HFF-Myc (cell line): ENCODE measurements at places on chromosomes 16 and 17.

DNA sequence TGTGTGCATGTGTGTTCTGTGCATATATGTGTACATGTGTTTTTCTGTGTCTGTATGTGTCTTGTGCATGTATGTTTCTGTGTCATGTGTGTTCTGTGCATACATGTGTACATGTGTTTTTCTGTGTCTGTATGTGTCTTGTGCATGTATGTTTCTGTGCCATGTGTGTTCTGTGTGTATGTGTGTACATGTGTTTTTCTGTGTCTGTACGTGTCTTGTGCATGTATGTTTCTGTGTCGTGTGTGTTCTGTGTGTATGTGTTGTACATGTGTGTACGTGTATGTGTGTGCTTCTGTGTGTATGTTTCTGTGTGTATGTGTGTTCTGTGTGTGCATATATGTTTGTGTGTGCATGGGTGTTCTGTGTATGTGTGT is 8.4 kb upstream of the RAB37 start:
- DNase-seq, result no peak

DNA sequence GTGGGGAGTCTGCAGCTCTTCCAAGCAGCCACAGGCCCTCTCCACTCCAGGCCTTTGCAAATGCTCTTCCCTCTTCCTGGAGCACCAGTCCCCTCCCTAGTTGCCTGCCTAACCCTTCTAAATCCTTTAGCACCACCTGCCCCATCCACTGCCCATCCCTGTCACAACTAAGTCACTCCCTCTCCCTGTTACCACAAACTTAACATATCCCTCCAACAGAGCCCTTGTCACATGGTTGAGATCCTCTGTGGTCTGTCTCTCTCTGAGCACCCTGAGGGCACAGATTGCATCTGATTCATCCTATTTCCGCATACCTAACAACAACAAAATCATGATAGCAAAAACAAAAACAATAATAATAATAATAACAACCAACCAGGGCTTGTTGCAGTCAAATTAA is 11.0 kb upstream of the BEAN1 start:
- DNase-seq, result no peak

DNA sequence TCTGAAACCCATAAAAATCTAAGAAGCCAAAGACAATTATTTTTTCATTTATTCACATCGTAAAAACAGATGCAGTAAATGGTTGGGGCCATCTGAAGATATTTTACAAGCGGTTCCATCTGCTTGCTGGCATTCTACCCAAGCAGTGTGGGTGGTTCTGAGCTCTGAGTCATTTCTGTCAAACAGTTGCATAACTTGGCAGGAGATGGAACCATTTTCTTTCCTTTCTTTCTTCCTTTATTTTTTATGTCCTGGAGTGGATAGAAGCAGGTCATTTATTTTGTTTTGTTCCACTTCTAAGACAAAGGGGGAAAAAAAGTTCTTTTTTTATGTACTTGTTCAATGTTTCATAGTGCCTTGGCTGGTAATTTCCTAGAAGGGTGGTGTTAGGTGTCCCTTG is 1151.9 kb upstream of the GOT2 start:
- peak; percentile 90 for DNase-seq

GRCh38 chr17:18250259-18250658 is 8.3 kb downstream of the FLII start:
- no peak for DNase-seq

DNA sequence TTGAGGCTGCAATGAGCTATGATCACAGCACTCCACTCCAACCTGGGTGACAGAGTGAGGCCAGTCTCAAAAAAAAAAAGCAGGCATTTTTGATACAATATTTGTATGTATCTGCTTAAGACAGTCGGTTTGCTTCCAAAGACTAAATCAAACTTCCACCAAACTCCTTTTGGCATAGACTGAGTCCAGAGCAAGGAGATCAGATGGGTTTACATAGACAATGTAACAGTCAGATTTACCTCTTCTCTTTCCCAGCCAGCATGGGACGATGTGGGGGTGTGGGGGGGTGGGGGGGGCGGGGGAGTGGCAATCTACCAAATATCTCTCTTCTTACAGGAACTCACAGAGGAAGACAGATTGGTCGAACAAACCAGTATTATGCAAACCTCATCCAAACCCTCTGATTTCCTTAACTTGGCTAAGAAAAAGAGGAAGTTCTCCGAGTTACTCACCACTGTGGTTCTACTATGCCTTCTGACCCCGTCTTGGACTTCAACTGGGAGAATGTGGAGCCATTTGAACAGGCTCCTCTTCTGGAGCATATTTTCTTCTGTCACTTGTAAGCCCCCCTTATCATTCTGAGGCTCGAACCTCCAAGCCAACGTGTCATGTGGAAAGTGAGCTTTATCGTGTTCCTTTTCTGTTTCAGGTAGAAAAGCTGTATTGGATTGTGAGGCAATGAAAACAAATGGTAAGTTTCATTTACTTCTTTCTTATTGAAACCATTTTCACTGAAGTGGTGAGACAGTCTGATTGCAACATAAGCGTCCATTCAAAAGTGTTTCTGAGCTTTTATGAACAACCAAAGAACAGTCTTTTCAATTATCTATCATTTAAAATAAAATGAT is at the start of gene MILR1:
MILR1 (plus strand) TSS at position 451 of the 848 bp plus-strand sequence; CDS start at position 505, 54 bp downstream.
- peak; percentile 40 for DNase-seq

GRCh38 chr17:79732804-79733691 is 2.3 kb downstream of the ENPP7 start:
- no peak for DNase-seq

GRCh38 chr17:32514606-32515005 is 27.8 kb downstream of the CDK5R1 start:
- no peak for DNase-seq

- DNase-seq, result no peak
These were observed 16.4 kb upstream of the GLG1 start for GRCh38 chr16:74623214-74623838.

- DNase-seq, result no peak
These were observed 82.1 kb downstream of the TIMM22 start for GRCh38 chr17:1078831-1079561.

- DNase-seq, result no peak
These were observed 21.4 kb downstream of the ZC3H18 start for GRCh38 chr16:88591577-88592021.

- DNase-seq, result no peak
These were observed 1.3 kb downstream of the NQO1 start for GRCh38 chr16:69724981-69725479.

DNA sequence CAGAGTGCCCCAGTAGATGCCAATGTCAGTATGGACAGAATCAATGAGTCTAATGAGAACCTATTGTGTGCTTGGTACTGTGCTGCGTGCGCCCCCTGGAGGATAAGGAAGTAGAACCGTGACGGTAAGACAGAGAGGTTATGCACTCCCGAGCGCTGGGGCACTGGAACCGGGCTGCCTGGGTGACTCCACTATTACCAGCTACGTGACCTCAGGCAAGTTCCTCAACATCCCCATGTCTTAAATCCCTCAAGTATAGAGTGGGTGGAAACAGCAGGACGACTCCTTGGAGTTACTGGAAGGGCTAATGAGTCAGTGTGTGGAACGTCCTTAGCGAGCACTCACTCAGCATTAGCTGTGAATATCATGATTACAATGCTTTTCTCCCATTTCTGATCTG is 16.2 kb downstream of the CHST4 start:
- no peak for DNase-seq

DNA sequence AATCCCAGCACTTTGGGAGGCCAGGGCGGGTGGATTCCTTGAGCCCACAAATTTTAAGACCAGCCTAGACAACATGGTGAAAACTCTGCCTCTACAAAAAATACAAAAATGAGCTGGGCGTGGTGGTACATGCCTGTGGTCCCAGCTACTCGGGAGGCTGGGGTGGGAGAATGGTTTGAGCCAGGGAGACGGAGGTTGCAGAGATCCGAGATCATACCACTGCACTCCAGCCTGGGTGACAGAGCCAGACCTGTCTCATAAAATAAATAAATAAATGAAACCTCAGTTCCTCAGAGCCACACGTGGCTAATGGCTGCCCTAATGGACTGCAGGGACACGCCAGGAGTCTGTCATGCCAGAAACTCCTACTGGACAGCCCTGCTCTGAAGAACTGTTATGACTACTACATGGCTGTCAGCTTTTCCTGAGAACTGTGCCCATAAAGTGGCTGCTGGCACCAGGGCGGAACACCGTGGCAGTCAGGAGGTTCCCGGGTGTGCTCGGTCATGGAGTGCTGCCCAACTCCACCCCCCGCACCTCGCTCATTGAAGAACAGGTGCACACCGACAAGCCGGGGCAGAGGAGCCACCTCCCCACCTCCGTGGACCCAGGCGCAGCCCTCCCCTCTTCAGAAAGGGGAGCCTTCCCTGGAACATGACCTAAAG is 4.3 kb downstream of the TMEM11 start:
- DNase-seq, result no peak

- DNase-seq, result no peak
These were observed 203.7 kb upstream of the CDH5 start for GRCh38 chr16:66162821-66163220.

DNA sequence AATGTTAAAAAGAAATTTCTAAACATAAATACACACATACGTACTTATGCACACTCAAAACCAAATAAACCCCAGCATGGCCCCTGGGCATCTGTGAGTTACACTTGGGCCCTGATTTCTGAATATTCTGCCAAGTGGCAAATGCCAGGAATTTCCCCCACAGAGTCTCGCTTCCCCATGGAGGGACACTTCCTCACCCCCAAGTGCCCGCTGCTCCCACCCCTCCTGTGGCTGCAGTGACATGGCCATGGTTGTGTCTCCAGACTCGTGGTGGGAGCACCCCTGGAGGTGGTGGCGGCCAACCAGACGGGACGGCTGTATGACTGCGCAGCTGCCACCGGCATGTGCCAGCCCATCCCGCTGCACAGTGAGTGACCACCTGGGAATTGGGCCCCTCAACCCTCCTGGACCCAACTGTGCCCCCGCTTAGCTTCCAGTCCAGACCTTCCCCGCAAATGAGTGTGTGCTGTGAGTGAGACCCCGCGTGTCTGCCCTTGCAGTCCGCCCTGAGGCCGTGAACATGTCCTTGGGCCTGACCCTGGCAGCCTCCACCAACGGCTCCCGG is 4.0 kb downstream of the ITGAD start:
- no peak for DNase-seq

DNA sequence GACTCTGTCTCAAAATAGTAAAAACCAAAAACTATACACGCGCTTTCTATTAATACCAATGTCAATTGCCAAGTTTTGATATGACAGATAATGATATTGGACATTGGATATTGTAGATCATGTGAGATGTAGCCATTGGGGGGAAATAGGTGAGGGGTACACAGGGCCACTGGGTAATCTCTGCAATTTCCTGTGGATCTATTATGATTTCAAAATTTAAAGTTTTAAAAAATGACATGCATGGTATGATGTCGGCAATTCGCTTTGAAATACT is 266.0 kb downstream of the PARN start:
- no peak for DNase-seq

- DNase-seq, result no peak
These were observed 125.0 kb downstream of the HS3ST3A1 start for GRCh38 chr17:13476720-13477119.

GRCh38 chr17:60493847-60494321 is 32.2 kb downstream of the APPBP2 start:
- no peak for DNase-seq

GRCh38 chr17:77531002-77531401 is 390.2 kb downstream of the SEC14L1 start:
- no peak for DNase-seq

- DNase-seq, result no peak
These were observed 162.9 kb downstream of the SEC14L1 start for GRCh38 chr17:77303620-77304019.

DNA sequence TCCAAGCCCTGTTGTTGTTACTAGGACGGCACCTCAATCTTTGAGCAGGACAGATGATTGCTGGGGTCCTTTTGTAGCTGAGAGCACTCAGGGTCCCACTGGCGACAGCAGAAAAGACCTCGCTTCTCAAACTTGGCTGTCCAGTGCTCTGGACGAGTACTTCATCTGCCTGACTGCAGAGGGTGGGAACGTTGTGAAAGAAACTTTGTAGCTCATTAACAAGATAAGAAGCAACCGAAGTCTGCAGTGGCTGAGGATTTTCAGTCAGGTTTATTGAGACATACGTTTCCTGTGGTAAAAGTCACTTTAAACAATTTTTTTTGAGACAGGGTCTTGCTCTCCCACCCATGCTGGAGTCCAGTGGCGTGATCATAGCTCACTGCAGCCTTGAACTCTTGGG is 191.7 kb downstream of the PRKCB start:
- DNase-seq, result no peak
